ENCODE measurements at places on chromosomes 6 and 20. TPM values are rescaled to one million over a fixed set of nuclear protein-coding genes. Genes with fewer than 3 reads are reported as not detected.
A peak's percentile ranks its signal among the peaks of the same experiment; 100 is the strongest.

Gene GUCA1A
- polyA plus RNA-seq, result not detected

Gene CDC40
- 19.8 TPM for polyA plus RNA-seq

Gene NRN1
- polyA plus RNA-seq, result 1.5 TPM

- H3K27ac ChIP-seq, result peak overlapping the region; percentile 52
- no peaks in the 10 kb centered on the region for H3K27me3 ChIP-seq
Measured at GRCh38 chr6:8084586-8084985, 17.8 kb downstream of the EEF1E1 start.

GRCh38 chr6:54618572-54618971, 228.0 kb upstream of the FAM83B start:
- H3K4me1 ChIP-seq, result no peaks in the 10 kb centered on the region
- no peak overlapping the region for H3K4me3 ChIP-seq
- no peak for DNase-seq
- H3K36me3 ChIP-seq, result no peaks in the 10 kb centered on the region

DNA sequence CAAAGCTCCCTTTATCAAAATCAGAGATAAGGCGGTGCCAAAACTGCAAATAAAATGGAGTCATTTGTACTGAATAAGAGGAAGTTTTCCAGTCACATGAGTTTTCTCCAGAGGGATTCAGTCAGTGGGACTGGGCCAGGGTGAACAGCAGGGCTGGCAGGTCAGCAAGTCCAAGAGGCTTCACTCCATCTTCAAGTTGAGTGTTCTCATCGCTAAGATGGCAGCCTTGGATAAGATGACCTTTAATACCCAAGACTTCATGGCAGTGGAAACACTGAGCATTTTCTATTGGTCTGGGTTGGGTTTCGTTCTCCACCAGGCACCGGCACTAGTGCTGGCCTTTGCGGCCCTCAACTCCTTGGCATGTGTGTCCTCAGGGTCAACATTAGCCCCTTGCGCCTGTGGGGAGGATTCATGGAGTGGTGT, 29.3 kb upstream of the IGF2R start:
- no peak overlapping the region for H3K4me3 ChIP-seq
- DNase-seq, result no peak
- H3K27me3 ChIP-seq, result no peaks in the 10 kb centered on the region
- H3K36me3 ChIP-seq, result no peaks in the 10 kb centered on the region

GRCh38 chr20:40894237-40894630, 134.4 kb upstream of the TOP1 start:
- no peak overlapping the region for H3K27ac ChIP-seq
- no peaks in the 10 kb centered on the region for H3K27me3 ChIP-seq
- H3K4me1 ChIP-seq, result peaks cover 7% of the 10 kb centered on the region

DNA sequence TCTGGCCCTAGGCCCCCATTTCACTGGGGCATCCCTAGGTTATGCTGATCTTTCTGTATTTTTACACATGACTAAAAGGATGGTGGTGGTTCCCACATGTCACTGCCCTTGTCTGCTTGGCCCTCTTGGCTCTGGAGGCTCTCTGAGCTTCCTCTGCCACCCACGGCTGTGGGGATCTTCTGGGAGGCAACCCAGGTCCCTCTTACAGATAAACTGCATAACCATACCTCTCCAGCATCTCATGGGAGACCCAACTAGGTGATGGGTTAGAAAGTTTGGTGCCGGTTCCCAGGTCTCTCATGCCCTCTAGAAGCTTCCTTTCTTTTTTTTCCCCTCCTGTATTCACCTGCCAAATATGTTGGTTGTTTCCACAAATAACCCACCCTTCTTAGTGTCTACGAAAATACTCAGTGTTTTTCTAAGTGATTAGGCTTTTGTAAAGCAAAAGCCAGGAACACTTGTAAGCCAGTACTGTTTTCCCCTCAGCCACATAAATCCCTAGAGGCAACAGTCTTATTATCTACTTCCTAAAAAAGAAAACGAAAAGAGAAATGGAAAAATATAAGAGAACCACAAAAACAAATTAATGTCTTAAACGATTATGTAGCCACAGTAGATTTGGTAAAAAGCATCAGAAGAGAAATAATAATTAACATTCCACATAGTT, 71.7 kb upstream of the SMLR1 start:
- H3K27me3 ChIP-seq, result no peaks in the 10 kb centered on the region
- no peaks in the 10 kb centered on the region for H3K4me1 ChIP-seq
- no peak overlapping the region for H3K27ac ChIP-seq
- H3K36me3 ChIP-seq, result no peaks in the 10 kb centered on the region
- no peak overlapping the region for H3K4me3 ChIP-seq

DNA sequence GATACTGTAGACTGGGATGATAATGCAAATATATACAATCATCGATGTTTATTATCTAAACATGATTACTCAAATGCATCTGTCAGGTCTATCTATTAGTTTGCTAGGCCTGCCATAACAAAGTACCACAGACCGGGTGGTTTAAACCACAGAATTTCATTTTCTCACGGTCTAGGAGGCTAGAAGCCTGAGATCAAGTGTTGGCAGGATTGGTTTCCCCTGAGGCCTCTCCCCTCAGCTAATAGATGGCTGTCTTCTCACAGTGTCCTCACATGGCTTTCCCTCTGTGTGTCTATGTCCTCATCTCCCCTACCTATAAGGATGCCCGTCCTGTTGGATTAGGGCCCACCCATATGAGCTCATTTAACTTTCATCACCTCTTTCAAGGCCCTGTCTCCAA, 512.6 kb upstream of the SLC35B3 start:
- H3K27me3 ChIP-seq, result no peaks in the 10 kb centered on the region
- no peak overlapping the region for H3K4me3 ChIP-seq
- DNase-seq, result no peak
- no peak overlapping the region for H3K27ac ChIP-seq
- H3K36me3 ChIP-seq, result no peaks in the 10 kb centered on the region

DNA sequence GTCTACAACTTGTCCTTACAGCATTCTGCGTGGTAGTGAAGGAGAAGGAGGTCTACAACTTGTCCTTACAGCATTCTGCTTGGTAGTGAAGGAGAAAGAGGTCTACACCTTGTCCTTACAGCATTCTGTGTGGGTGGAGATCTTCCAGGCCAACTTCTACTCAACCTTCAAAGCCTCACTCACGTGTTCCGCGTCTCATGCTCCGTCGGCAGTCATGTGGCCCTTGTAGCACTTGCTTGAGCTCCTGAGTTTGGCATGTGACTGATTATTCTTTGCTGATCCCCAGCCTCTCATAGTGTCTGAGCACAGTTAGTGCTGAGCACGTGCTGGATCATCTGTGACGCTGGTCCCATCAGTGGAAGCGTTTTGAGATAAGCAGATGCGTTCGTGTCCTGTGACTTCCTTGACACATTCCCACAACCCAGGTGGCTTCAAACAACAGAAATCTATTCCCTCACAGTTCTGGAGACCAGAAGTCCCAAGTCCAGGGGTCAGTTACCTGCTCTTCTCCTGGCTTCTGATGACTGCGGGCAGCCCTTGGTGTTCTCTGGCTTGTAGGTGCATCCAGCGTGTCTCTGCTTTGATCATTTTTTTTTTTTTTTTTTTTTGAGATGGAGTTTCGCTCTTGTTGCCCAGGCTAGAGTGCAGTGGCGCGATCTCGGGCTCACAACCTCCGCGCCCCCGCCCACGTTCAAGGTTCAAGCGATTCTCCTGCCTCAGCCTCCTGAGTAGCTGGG, 2.6 kb downstream of the SS18L1 start:
- peak overlapping the region; percentile 74 for H3K27ac ChIP-seq
- no peaks in the 10 kb centered on the region for H3K36me3 ChIP-seq
- DNase-seq, result no peak
- H3K27me3 ChIP-seq, result no peaks in the 10 kb centered on the region
- no peak overlapping the region for H3K4me3 ChIP-seq

GRCh38 chr6:165721356-165721755, 58.3 kb upstream of the PDE10A start:
- H3K4me3 ChIP-seq, result no peak overlapping the region
- no peak for DNase-seq
- no peaks in the 10 kb centered on the region for H3K36me3 ChIP-seq
- no peaks in the 10 kb centered on the region for H3K27me3 ChIP-seq
- H3K4me1 ChIP-seq, result no peaks in the 10 kb centered on the region
- no peak overlapping the region for H3K27ac ChIP-seq

Data from liver (tissue), 10 donors.